ENCODE measurements at places on chromosomes 2 and 18.

GRCh38 chr2:52340171-52340570 is 1308.2 kb upstream of the NRXN1 start:
- DNase-seq = no peak

GRCh38 chr2:20615466-20616241 is 35.2 kb downstream of the HS1BP3 start:
- DNase-seq = no peak

DNA sequence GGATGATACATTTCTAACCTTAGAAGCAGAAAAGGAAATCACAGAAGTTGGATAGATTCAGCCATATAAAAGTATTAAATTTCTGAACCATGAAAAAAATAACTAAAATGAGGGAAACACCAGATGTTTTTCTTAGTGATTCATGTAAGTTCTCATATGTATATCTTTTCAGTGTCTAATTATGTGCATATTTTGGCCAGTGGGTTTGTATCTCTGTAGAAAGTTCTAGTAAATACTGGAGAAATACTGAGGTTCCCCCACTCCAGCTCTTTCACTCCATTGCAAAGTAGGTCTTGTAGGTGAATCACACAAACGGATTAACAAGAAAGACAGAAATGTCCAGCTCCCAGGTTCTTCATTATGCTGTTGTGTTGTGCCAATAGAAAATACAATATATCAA is 222.3 kb downstream of the NEDD4L start:
- DNase-seq = no peak

DNA sequence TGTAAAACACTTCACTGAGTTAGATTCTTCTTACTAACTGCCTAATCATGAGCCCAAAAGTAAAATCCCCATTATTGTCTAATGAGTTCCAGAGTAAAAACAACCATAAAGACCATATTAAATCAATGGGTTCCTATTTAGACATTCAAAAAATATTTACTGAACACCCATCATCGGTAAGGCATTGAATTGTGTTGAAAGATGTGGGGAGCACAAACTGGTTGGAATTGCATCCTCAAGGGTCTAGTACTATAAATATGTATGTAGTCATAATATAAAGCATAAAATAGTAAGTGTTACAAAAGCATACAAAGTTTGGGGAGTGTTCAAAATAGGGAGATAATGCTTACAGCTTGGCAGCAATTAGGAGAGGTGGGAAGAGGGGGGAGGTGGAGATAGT is 3.0 kb upstream of the MARCHF4 start:
- no peak for DNase-seq

DNA sequence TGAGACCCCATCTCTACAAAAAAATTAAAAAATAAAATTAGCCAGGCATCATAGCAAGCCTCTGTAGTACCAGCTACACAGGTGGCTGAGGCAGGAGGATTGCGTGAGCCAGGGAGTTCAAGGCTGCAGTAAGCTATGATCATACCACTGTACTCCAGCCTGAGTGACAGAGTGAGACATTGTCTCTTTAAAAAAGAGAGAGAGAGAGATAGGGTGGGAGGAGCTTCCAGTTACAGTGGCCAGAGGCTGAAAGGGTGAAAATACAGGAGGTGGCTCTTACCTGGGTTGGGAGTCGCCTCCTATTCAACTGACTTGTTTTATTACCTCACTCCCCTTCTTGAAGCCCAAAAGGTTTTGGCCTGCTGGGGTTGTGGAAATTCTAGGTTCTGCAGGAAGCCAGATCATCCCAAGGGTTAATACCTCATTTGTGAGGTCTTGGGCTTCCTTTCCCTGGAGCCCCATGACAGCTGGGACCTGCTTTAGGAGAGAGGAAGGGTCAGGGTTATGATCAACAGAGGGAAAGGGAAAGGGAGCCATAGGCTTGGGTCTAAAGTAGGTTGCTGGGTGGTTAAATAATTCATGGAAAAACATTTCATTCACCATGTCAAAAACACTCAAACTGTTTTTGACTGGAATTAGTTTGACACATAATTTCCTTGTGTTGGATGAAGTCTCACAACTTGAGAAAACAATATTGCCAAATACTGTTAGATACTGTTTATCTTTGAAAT is 17.4 kb downstream of the DYNC2LI1 start:
- DNase-seq = no peak

GRCh38 chr2:60215386-60215901 is 338.0 kb downstream of the BCL11A start:
- DNase-seq = no peak

DNA sequence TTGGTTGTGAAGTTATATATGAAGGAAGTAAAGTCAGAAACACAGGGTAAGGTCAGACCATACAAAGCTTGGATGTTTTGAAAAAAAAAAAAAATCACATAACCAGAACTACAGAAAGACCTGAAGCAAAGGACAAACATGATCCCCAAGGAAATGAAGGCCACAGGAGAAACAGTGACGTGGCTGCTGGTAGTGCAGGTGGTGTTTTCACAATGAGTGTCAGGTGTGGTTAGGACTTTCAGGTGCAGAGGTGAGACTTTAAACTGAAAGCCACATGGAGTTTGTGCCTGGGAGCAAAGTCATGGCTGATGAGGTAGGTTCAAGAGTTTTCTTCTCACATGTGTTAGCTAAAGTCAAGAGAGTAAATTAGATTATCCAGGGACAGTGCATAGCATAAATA is 270.7 kb downstream of the PIEZO2 start:
- DNase-seq = no peak

DNA sequence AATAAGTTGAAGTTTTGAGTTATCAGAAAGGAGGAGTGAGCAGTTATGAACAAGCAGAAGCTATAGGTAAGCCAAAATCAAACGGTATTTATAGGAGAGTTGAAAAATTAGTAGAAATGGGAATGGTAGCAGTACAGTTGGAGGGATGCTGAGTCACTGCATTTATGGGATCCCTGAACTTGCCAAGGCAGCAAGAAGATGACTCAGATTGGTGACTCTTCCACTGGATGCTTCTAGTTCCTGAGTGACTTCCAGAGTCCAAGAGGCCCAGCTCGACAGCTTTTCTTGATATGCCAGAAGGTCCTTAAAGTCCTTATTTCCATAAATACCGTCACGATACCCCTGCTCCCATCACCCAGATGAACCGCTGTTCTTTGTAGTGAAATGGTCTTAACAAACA is 31.1 kb upstream of the ACTR3 start:
- no peak for DNase-seq

GRCh38 chr2:192675681-192676080 is 480.9 kb upstream of the TMEFF2 start:
- DNase-seq = no peak

- DNase-seq = no peak
Measured at GRCh38 chr18:22547807-22548561, 130.3 kb upstream of the CTAGE1 start.

- no peak for DNase-seq
Measured at GRCh38 chr18:56402872-56403516, 235.4 kb downstream of the TXNL1 start.

GRCh38 chr18:72460210-72460680 is 83.9 kb downstream of the CBLN2 start:
- DNase-seq = no peak

DNA sequence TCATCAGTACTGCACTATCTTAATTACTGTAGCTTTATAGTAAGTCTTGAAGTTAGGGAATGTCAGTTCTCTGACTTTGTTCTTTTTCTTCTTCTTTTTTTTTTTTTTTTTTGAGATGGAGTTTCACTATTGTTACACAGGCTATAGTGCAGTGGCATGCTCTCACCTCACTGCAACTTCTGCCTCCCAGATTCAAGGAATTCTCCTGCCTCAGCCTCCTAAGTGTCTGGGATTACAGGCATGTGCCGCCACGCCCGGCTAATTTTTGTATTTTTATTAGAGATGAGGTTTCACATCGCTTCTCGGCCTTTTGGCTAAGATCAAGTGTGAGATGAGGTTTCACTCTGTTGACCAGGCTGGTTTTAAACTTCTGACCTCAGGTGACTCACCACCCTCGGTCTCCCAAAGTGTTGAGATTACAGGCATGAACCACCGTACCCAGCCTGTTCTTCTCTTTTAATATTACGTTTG is 41.9 kb upstream of the TANC1 start:
- no peak for DNase-seq

GRCh38 chr2:232491139-232491780 is 3.6 kb upstream of the ECEL1 start:
- no peak for DNase-seq

DNA sequence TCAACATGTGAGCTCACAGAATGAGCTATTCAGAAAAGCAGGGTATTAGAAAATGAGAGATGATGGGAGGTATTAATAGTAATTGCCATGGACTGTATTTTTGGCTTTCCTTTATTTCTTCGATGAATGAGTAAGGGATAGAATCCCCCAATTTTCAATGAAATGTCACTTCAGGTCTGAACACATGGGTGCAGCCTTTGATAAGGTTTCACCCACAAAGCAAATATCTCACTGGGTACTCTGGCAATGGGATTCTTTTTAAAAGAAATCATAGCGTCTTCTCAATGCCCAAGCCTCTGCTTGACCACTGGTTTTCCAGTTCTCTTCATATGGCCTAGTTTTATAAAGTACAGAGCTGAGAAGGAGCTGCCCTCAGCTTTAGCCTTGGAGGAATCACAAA is 610.5 kb upstream of the FANCL start:
- no peak for DNase-seq

GRCh38 chr2:85867556-85868292 is 21.1 kb downstream of the ST3GAL5 start:
- no peak for DNase-seq

DNA sequence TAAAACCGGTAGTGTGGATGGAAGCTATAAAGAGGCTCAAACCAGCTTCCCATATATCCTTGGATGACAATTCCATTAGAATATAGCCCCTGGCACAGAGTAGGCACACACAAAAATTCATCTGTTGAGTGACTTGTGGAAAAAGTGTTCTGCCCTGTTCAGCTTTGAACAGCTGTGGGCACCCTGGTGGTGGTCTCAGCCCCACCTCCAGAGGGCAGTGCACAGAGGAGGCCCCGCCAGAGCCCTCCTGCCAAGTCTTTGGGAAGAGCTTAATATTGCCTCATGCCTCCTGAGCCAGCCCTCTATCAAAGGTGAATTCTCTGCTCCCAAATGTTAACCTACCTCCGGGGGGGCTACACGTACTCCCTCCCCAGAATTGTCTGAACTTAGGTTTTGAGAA is 30.4 kb downstream of the EPAS1 start:
- DNase-seq = no peak

GRCh38 chr2:7792031-7792651 is 874.9 kb downstream of the RNF144A start:
- DNase-seq = no peak

- no peak for DNase-seq
Measured at GRCh38 chr2:15929861-15930260, 10.5 kb upstream of the MYCN start.

DNA sequence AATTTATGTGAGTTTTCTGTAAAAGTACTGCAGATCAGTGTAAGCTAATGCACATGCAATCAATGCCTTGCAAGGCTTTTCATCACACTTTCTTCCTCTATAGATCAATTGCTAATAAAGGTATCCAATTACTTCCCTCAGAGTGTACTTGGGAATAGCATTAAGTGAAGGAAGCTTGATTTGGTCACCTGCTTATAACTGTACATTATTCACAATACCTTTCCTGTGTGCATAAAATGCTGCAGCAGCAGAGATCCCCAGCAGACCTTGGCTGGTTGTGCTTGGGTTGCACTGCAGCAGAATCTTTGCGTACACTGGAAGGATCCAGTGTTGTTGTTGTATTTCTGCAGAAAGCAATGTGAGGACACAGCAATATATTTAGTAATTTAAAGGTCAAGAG is 18.5 kb upstream of the SCN9A start:
- DNase-seq = no peak

DNA sequence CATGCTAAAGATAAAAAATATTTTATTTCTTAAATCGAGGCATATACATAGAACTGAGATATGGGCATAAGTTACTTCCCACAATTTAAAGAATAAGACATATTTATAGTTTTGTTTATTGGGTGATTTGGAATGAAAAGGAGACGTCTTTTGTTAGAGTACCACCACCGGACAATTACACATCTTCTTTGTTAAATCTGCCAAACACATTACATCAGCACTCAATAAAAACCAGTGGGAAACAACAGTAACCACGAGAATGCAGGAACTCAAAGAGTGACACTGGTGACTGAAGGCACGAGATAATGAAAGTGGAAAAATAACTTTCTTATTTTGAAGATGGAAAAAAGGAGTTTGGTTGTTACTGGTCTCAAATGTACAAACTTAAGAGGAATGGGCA is 92.6 kb upstream of the TFCP2L1 start:
- no peak for DNase-seq

DNA sequence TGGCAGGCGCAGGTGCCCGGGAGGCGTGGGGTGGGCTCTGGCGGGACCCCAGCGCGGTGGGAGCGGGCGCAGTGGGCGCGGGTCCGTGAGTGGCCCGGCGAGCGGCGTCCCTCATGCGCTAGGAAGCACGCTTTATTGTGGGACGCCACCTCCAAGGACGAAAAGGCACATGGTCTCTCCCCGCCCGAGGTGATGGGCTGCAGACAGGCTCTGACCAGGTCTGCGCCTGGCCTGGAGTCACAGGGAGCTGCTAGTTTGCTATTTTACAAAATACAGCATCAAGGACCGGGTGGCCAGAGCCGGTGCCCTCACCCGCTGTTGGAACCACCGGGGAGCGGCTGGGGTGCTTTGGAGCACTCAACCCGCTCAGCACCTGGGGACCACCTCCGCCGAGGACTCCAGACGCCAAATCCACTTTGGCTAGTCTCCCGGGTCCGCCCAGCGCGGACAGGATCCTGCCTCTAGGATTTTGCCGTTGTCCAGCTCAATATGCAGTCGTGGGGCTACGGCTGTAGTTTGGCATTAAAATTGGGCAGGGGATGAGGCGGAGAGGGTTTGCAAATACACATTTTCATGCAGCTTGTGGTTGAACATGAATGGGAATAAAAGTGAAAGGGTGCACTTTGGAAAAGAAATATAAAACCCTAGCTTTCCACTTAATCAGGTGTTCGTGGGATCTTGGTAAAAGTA is 65.4 kb downstream of the LRRFIP1 start:
- no peak for DNase-seq

DNA sequence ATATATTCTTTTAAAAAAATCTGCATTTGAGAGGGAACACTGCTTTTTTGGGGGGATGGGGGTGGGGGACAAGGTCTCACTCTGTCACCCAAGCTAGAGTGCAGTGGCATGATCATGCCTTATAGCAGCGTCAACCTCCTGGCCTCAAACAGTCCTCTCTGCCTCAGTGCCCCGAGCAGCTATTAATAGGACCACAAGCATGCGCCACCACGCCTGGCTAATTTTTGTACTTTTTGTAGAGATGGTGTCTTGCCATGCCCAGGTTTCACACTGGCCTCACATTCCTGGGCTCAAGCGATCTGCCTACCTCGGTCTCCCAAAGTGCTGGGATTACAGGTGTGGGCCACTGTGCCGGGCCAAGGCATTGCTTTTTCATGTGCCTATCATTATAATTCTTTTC is 154.2 kb downstream of the ATAD2B start:
- no peak for DNase-seq

- DNase-seq = no peak
Measured at GRCh38 chr2:134679745-134680144, 39.1 kb downstream of the TMEM163 start.

GRCh38 chr2:173397539-173397938 is 42.9 kb downstream of the CDCA7 start:
- no peak for DNase-seq
